ENCODE measurements at places on chromosomes 5 and 9.

DNA sequence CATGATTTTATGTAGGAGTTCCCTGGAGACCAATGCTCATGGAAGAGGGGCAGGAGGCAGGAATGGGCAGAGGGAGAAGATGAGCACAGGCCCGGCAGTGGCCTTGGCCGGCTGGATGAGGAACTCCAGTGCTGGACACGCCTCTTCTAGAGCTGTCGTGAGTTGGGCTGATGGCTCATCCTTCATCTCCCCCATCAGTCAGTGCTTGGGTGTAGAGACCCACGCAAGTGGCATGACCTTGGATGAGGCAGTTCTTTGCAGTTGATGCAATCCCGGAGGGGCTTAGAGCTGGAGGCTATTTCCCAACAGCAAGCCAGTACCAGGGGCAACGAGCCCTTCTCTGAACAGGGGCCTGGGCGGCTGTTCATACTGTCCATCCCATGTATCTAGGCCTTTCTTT lies 25.5 kb upstream of the ARAP3 start:
- no peak for DNase-seq

GRCh38 chr5:20522905-20523482 lies 535.0 kb upstream of the CDH18 start:
- no peak for DNase-seq

- DNase-seq: no peak
Observed at GRCh38 chr5:14417276-14417730, 164.3 kb upstream of the OTULINL start.

DNA sequence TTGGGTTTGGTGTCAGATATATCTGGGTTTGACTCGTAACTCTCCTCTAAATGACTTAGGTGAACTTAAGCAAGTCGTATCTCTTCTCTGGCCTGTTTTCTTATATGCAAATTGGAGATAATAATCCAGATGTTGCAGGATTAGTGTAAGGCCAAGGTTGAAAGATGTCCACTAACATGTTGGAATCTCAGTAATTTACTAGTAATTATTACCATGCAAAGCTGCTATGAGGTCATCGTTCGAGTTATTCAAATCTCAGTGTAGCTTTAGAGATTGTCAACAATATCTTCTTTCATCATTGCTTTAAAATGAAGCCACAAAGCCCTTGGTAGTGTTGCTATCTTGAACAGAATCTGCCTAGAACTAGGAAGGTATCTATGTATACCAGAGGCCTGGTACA lies 437.7 kb upstream of the KLF4 start:
- no peak for DNase-seq

DNA sequence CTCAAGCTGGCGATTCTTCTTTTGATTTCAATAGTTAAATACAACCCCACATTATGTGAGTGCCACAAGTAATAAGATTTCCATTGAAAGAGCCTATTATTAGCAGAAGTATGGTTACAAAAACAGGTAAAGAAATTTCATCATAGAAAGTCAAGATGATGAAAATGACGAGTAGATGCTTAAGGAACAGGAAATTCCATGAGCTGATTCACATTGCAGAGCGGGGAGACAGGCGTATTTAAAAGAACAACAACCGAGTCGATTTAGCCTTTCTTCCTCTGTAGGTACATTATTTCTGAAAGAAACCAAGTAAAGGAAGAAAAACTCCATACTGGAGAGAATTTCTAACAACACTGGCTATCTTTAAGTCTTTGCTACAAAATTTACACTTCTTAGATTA lies 310.4 kb downstream of the SLF1 start:
- peak; percentile 6 for DNase-seq

DNA sequence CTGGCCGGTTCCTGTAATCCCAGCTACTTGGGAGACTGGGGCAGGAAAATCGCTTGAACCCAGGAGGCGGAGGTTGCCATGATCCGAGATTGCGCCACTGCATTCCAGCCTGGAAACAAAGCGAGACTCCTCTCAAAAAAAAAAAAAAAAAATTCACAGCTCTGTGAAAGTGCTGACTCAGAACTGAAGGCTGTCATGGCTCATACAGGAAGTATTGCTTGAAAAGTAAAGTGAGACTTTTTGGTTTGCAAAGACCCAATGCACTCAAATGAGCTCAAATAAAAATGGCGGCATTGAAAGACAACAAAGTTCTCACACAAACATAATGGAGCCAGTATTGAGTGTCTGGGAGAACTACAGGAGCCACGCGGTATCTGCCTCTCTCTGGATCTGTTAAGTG lies 202.1 kb downstream of the FBXL7 start:
- DNase-seq: peak; percentile 73

DNA sequence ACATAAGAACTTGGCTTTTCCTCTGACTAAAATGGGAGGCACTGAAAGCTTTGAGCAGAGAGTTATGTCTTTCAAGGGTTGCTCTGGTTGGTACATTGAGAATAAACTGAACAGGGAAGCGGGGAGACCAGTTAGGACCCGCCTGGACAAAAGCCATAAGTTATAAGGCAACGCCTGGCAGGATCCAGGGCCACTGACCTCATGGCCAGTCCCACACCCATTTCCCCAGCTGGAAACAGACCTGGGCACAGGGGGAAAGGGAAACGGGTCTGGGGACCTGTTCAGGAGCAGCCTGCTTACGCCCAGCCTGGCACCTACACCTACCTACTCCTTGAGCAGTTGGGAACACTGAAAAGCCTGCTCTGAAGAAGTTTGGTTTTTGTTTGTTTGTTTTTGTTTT lies 1.3 kb downstream of the SPINK4 start:
- DNase-seq: no peak
